Activated T-cell treated with anti-CD3 and anti-CD28 coated beads for 1 hour (primary cell): ENCODE measurements at places on chromosomes 2 and 18.

GRCh38 chr18:59760212-59760611 is 63.0 kb upstream of the CCBE1 start:
- no peak for DNase-seq

DNA sequence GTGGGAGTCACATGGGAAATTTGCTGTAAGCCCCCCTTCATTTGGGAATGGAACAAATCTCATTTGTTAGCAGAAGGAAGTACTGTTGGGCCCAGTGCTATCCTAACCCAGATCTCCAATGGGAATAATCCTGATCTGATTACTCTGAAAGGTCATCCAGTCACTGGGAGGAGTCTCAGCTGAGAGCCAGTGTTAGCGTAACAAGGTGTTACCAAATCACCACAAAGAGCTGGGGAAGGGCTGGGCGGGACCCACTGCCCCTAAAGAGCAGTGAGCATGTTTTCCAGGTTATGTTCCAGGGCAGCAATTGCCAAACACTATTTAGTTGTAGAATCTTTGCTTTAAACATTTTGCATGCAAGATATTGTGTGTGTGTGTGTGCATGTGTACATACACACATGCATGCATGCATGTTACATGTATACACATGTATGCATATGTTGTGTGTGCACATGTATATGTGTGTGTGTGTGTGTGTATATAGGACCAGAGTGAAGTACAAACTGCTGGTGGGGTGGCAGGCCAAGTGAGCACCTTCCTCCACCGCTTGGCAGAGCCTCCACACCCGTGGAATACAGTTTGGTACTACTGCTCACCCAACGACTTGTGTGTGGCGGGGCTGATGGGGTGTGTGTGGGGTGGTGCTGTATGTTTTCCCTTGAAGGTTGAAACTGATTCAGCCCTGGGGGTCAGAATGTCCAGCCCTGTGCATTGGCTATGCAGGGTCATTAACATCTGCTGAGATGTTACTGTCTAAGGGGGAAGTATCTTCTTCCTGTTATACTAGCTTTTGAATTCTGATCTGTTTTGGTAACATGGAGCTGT is 15.2 kb downstream of the INPP5D start:
- DNase-seq: no peak

DNA sequence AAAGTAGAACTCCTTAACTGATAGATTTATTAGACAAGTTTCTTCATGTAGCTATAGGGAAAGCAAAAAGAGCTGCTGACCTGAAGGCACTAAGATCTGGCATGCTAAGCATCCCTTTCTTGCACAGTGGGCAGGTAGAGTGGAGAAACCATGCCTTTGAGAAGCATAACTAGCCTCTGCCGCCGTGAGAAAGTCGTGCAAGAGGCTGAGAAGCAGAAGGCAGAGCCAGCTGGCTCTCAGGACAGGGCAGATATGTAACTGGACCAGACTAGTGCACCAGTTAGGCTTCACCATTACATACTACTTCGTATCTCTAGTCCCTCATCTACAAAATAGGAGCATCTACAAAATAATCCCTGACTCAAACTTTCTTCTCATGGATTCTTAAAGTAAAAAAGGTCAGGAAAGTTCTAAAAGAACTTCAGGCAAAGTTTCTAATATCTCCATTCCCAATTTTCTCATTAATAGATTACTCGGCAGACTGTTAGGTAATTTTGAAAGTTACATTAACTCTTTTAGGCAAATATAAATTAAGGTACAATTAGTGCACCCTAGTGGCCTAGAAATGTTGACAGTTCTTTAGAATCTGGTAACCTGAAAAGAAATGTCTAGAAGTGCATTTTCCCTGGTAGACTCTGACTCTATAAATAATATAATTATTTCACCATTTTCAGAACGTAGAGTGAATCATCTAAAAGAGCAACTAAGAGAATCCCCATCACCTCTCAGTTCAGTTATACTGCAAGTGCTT is 10.3 kb downstream of the ERBB4 start:
- DNase-seq: no peak

DNA sequence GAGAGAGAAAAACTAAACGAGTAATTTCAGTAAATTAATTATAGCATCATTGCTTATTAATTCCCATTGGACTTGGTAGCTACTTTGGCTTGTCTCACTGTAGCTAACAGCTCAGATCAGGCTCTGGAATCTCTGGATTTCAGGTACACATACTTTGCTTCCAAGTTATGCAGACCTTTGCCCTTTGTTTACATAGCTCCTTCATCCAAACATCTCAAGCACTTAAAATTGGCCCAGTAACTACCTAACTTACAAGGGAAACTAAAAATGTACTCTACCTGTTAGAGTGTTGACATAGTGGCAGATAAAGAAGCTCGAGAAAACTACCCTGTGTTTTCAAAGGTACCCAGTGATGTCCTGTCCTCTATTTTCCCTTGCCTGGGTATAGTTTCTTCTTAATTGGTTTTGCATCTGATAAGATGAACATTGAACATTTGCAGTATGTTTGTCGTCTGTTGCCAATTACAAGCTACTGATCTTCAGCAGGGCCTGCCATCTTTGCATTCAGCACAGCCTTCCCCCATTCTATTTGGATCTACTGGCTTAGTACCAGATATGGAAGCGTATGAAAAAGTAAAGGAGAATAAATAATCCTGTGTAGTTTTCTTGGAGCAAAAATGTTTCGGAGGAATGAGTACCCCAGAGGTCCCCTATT is 601.5 kb upstream of the FANCL start:
- no peak for DNase-seq

DNA sequence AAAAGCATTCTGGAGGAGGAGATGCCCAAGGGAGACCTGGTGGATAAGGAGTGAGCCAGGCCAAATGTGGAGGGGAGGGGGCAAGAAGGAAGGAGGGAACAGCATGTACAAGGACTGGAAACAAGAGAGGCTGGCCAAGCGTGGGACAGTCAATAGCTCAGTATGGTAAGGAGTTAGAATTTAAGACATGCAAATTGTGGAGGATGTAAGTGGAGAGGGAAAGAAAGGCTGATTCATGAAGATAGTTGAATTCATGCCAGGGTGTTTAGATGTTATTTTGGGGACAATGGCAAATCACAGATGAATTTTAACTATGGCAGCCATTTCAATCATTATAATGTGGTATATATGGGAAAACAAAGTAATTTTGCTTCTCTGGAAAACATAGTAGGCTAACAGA is 462.3 kb downstream of the MEIS1 start:
- DNase-seq: no peak

- DNase-seq: no peak
Observed at GRCh38 chr2:55063713-55064323, 13.6 kb upstream of the RTN4 start.

DNA sequence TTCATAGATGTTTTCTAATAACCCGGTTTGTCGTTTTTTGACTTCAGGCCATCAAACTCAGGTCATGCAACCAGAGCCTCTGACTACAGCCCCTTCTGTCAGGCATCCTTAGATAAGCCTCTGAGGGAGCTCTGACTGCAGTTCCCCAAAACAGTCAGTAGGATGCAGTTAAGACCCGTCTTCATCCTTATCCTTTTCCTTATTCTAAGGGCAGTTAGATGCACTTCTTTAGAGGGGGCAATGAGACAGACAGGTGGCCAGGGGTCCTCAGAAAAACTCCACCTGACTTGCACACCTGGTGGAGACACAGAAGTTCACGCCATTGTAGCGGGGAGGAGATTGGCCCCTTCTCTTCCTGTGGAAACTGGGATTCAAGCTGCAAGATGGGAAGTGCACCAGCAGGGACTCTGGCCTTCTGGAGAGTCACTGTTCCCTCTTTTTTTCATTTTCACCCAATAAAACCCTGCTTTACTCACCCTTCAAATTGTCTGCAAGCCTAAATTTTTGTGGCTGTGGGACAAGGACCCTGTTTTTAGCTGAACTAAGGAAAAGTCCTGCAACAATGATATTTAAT is 104.8 kb upstream of the TFPI start:
- DNase-seq: no peak

GRCh38 chr18:9787712-9788111 is 79.6 kb downstream of the RAB31 start:
- no peak for DNase-seq

DNA sequence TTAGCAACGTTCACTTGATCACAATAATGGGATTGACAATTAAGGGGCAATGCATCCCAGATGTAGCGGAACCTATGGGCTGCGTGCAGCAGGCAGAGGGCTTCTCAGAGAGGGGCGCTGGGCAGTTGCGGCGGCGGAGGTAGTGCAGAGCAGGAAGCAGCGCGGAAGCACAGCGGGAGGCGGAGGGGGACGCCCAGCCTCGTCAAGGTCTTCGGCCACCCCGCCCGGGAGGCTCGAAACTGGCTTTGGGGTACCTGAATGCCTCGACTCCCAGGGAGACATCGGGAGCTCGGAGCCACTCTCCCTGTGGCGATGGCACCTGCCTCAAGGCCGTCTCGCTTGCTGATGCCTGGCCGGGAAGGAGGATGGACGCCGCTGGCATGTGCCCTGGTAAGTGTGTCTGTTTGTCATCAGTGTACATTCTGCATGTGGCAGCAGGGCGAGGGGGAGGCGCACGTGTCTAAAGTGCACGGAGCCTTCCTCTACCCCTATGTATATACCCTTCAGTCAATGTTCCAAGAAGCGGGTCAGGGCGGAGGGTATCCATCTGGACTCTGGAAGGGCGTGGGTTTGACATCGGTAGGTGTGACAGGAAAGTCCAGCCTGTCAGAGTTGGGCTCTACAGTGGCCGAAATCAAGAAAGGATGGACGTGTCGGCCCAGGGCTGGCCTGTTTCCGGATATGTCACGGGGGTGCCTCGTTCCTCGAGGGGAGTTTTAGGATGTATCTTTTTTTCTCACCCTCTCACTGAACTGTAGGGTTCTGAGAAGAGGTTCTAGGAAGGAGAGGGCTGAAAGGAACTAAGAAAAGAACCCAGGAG is 7.5 kb upstream of the SP9 start:
- DNase-seq: no peak

GRCh38 chr2:227035711-227036367 is 128.2 kb downstream of the COL4A4 start:
- no peak for DNase-seq

DNA sequence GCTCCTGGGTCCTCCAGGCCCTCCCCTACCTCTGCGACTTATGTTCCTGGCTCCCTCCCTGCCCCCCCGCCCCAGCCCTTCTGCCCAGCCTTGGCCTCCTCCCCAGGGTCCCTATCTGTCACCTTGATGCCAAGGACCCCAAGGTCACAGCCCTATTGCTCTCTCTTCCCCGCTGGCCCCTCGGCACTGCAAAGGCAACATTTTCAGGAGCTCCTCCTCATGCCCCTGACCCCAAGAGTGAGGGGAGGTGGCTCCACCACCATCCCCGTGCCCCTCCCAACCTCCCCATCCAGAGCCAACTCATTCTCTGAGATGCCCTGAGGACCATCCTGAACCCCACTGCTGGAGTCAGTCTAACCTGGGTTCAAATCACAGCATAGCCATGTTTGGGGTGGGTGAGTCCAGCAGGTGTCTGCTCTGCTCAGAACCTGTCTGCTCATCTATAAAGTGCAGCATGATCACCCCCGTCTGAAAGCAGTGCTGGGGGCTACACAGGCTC is 11.7 kb downstream of the LIMS2 start:
- no peak for DNase-seq

DNA sequence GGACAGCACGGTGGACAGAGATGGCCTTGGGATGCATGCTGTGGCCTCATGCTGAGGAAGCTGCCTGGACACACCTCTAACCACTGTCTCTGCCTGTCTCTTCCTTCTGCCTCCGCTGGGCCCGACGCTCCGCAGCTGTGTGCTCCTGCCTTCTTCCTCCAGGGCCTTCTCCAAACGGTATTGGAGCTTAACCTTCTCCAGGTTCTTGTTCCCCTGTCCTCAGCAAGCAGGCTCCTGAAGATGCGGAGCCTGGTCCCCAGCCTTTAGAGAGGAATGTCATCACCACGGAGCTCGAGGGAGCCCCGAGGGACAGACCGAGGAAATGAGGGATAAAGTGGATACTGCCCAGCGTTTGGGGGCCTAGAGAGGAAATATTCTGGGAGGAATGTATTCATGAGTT is 155.1 kb downstream of the DYSF start:
- DNase-seq: no peak

GRCh38 chr2:24163601-24164000 is 11.3 kb upstream of the FAM228A start:
- DNase-seq: no peak

- no peak for DNase-seq
Observed at GRCh38 chr2:196563876-196564275, 75.6 kb upstream of the CCDC150 start.
